PC-3 (cell line): ENCODE measurements at places on chromosomes 13 and 19.
A peak's percentile ranks its signal among the peaks of the same experiment; 100 is the strongest.

- DNase-seq = no peak
These were observed 38.1 kb upstream of the KCTD15 start for GRCh38 chr19:33758541-33759013.

DNA sequence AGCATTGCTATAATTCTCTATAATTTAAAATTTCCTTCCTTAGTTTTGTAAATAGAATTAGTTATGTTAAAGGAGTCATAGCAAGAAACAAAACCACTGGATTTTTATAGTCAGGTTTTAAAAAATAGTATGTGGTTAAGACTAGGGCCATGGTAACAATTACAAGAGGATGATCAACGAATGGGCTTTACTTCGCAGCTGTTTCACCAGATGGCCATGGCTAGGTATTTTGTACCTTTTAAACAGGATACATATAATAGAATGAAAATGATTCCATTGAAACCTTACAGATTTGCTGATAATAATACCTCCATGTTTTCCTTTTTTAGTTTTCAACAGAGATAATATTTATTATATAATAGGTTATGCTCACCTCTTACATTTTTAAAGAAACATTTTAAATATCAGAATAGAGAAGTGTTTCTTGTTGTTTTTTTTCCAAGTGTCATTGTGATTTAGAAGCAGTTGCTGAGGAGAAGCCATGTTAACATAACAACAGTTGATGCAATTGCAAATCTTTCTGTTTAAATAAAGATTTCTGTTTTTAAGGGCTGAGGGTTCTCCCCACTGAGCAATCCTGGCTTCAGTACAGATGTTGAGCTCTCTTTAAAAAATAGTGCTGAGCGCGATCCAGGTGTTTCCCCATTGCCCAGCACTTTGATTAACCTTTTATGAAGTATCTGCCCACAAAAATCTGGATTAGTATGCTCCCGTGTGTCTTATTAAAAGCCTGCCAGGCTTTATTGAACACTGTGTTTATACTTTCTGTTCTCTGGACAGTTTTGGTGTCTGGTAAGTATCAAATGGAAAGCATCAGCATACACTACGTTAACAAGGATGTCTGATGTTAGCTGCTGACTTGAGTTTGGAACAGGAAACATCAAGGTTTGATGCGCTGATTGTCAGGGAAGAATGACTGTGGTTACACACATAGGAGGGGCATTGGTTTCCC is 205.3 kb downstream of the HS6ST3 start:
- no peak for DNase-seq

DNA sequence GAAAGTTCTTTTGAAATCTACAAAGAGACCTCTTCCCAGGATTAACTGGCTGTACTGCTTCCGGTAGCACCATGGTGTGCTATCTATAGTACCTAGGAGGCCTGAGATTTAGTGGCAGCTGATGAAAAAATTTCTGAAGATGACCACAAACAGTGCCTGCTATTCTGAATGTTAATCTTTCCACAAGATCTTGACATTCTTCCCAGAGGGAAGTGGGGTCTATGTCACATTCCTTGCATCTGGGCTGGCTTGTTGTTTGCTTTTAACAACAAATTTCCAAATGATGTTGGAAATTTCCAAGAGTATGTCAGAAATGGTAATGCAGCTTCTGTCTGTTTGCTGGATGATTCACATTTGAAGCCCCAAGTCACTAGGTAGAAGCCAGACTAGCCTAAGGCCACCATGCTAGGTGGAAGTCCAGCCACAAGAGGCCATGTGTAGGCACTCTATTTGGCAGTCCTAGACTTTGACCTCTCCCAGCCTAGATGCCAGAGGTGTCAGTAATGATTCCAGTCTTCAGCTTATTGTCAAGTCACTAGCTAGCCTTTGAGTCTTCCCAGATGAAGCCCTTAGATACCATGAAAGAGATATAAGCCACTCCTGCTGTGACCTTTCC is 22.1 kb downstream of the SPART start:
- DNase-seq = peak; percentile 76

DNA sequence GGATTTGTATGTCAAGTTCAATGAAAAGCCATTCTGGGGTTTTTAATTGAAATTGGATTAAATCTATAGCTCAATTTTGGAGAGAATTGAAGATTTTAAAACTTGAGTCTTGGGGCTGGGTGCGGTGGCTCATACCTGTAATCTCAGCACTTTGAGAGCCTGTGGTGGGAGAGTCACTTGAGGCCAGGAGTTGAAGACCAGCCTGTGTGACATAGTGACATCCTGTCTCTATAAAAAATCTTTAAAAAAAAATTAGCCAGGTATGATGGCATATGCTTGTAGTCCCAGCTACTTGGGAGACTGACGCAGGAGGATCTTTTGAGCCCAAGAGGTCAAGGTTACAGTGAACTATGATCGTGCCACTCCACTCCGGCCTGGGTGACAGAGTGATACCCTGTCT is 41.2 kb downstream of the VAV1 start:
- no peak for DNase-seq

DNA sequence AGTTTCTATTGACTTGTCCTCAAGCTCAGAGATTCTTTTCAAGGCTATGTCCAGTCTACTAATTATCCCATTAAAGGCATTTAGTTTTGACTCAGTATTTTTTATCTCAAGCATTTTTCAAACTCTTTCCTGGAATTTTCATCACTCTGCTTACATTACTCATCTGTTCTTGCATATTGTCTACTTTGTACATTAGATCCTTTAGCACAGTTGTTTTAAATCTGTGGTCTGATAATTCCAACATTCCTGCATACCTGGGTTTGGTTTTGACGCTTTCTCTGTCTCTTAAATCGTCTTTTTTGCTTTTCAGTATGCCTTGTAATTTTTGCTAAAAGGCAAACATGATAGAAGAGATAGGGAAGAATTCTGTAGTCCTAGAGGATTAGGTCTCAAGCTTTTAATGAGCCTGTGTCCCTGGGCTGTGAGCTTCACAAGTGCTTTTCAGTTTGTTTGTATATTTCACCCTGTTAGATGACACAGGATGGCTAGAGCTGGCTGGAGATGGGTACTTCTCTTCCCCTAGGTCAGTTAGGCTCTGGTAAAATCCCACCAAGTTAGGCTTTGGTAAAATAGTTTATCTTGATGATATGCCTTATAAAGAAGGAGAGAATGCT is 46.1 kb upstream of the GPC6 start:
- DNase-seq = no peak

DNA sequence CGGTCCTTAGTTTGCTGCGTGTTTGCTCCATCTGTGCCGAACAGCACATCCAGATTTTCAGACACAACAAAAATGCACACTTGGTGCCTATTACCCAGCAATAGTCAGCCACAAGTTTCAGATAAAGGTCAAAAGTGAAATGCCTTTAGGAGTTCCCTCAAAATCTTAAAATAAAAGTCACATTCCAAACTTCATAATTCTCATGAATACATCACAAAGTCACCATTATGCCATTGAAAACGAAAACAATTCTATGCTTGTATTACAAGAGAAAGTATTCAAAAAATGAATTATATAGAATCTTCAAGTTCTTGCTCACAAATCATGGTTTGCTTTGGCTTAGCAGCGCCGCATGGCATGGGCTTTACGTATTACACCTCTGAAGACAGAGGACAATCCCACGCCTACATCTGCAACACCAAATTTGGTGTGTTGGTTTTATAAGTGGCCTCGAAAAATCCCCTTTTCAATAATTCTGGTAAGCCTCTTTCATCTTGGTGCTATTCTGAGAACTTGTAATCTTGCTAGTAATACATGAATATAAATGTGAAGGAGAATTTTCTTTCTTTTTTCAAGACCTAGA is 26.6 kb downstream of the COL4A1 start:
- no peak for DNase-seq

DNA sequence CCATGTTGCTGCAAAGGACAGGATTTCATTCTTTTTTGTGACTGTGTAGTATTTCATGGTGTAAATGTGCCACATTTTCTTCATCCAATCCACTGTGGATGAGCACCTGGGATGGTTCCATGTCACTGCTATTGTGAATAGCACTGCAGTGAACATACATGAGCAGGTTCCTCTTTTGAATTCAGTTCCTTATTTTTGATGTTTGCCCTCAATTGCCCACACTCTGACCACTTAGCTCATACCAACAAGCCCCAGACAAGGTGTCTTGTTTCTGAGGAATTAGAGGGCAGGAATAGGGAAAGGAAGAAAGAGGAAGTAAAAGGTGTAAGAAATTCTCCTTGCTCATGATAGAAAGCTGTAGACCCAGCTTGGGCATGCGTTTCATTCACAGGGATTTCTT is 244.2 kb upstream of the ZNF507 start:
- DNase-seq = no peak
